ENCODE measurements at places on chromosomes 3 and 15.

- DNase-seq, result no peak
These were observed 3.6 kb upstream of the RAB6B start for GRCh38 chr3:133899311-133899710.

DNA sequence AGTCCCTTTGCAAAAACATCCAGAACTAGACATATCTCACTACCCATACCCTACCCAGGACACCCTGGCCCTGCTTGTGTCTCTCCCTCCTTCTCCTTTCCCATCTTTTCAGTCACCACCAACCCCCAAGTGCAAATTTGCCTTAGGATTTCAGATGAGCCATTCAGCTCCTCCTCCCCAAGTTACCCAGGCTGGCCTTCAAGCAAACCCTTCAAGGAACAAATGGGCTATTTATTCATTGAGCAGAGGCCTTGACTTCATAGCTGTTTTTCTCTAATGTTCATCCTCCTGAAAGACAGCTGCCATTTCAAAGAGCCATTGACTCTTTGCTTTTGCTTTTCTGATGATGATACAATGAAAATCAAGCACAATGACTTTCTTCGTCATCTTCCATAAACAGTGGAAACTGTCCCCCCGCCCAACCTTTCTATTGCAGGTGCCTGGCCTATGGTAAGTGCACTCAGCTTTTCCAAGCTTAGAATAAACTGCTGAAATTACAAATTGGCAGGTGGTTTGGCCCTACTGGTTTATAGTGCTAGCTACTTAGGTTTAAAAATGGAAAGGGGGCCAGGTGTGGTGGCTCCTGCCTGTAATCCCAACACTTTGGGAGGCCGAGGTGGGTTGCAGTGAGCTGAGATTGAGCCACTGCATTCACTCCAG is 26.1 kb upstream of the KLHL6 start:
- no peak for DNase-seq

DNA sequence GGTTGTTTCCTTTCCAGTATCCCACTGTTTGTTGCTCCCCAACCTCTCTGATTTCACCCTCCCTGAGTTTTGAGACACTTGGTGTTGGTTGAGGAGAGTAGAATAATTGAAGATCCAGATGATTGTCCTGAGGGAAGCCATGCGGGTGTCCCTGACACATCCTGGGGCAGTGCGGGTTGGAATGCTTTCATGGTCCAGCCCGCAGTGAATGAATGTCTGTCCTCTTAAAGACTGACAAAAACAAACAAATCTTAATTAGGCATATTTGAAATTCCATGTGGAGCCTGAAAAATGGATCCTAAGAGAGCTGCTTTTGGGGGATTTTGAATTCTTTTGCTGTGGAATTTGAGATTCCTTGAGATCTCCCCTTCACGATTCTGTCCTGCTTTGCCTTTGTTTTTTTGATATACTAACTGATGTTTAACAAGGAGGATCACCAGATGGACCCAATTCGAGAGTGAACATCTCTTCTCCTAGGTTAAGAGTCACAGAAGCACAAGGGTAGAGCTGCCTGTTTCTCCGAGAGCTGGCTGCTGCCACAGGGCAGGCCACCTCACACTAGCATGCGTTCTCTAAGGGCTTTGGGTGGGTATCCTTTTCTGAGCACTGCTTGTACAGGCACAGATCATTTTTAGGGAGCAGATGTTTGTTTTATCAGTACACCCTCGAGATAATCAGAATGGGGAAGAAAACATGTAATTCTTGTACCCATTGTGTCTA is 47.4 kb downstream of the GPR171 start:
- DNase-seq, result no peak

- DNase-seq, result peak; percentile 72
These were observed 221.8 kb downstream of the CBLB start for GRCh38 chr3:105647047-105647446.

- DNase-seq, result peak; percentile 24
These were observed 928.8 kb upstream of the ALCAM start for GRCh38 chr3:104437891-104438290.

Data from AG04449 (cell line).